ENCODE measurements at places on chromosomes 13 and 19.

- no peak for DNase-seq
These were observed 45.8 kb downstream of the MLLT1 start for GRCh38 chr19:6233827-6234511.

GRCh38 chr19:27635401-27635800, 1577.5 kb downstream of the UQCRFS1 start:
- no peak for DNase-seq

- no peak for DNase-seq
These were observed 3.2 kb upstream of the EDDM13 start for GRCh38 chr19:56269348-56269747.

- no peak for DNase-seq
These were observed 591.4 kb downstream of the FGF9 start for GRCh38 chr13:22262001-22262885.

DNA sequence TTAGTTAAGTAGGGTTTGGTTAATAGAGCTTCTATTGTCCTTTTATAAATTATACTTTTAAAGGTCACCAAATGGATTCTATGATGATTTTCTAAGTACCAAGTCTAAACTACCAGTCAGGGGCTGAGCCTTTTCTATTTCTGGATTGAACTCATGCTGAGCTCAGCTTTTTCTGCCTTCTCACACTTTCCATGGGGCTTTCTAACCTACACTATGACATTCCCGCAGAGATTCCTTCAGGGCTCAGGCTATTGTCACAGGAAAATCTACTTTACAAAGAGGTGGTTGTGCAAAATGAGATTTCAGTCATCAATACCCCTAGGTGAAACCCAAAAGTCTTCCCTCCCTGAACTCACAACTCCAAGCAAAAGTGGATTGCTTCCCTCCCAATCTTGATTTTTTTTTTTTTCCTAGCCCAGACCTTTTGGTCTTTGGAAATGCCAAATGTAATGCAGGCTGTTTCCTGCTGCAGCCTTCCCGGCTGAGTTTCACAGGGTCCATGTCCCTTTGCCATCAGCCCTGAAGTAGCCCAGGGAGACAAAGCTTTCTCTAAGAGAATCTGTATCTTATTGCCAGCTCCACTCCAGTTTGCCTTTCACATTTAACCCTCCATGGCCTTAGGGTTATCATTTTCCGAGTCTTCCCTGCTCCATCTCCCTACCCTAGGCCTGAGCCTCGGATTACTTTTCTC, 13.6 kb downstream of the C13orf42 start:
- DNase-seq: no peak

DNA sequence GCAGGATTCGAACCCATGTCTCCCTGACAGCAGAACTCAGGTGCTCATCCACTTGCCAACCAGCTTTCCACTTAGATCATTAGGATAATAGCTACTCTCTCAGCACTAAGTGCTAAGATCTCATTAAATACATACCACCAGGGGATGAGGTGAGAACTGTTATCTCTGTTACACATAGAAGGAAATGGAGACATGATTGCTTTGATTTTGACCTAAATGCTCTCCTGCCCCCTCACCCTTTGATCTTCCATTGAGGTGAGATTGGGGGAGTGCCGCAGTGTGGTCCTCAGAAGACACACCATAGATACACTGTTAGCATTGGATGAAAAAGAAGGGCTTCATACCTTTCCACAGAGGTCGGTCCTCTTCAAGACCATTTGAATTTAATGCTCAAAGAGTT, 38.9 kb upstream of the NPAS1 start:
- DNase-seq: no peak

GRCh38 chr19:41226874-41227390, 7.9 kb downstream of the AXL start:
- DNase-seq: no peak

- DNase-seq: no peak
These were observed 35.7 kb upstream of the DPRX start for GRCh38 chr19:53596056-53596455.

GRCh38 chr19:1351381-1351851, 32.3 kb upstream of the NDUFS7 start:
- no peak for DNase-seq

GRCh38 chr19:36931684-36932083, 15.6 kb downstream of the ZNF568 start:
- DNase-seq: no peak

- no peak for DNase-seq
These were observed 38.7 kb upstream of the ZNF766 start for GRCh38 chr19:52230685-52231084.

DNA sequence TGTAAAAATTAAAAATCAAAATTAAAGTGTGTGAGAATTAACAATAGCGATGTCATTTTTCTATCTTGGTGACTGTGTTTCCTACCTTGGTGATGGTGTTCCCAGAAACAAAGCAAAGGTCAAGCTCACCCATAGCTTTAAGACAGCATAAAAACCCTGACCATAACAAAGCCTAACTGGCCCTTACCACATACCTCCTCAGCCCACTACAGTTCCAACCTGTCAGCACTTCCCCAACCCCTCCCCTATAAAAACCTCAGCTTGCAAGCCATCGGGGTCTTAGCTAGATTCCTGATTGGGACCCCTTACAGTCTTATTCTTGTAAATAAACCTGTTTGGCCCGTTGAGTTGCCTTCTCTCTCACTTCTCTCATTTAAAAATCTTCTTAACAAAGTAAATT, 484.4 kb upstream of the PCDH20 start:
- DNase-seq: no peak

DNA sequence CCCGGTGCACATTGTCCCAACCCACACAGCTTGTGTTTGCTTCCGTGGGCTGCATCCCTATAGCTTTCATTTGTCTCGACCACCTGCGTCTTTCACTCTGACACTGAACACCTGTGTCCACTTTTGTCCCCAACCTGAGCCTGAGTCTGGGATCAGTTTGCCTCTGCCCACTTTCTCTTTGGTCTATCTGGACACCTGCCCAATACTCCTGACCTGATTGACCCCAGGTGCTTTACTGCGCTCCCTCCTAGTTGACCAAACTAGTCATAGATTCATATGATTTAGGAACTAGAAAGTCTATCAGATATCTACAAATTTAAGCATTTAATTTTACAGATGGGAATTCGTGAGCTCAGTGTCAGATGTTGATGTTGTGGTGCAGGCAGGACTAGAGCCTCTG, 209.9 kb downstream of the DCT start:
- DNase-seq: no peak

GRCh38 chr19:28023064-28023463, 1189.9 kb downstream of the UQCRFS1 start:
- no peak for DNase-seq

GRCh38 chr19:45514376-45515051, 7.2 kb downstream of the VASP start:
- DNase-seq: no peak

DNA sequence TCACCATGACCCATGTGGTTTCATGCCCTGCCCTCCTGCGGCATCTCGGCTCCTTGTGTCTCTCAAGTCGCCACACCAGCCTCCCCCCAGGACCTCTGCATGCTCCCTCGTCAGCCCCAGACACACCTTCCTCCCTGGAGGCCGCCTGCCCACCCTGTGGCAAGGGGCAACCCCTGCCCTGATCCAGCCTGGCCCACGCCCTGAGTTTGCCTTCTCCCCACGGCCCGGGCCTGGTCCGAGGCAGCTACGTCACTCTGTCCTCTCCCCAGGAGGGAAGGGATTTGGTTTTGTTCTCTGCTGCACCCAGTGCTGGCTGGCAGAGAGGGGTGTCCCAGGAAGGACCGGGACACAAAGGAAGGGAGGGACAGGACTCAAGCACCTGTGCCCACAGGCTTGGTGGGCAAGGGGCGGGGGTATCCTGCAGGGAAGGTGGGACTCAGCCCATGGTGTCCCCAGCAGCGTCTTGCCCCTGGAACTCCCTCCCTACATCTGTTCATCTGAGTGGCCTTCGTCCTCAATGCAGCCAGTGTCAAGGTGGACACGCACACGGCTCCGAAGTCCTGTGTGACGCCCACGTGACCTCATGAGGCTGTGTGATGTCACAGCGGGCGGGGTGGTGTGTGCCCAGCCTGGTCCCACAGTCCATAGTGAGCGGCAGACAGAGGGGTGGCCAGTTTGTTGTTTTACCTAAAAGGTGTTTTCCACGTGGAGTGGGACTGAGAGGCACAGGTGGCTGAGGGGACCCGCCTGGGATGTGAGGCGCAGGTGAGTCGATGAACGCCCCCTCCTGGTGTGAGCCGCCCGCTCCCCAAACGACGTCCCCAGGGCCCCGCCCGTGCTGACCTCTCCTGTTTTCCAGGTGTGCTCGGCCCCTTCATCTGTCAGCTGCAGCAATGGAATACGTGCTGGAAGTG, at the start of gene TEX29:
TSS of gene TEX29 (plus strand) at position 645 of the 914 bp plus-strand sequence. CDS start at position 894, 249 bp downstream.
- DNase-seq: no peak

DNA sequence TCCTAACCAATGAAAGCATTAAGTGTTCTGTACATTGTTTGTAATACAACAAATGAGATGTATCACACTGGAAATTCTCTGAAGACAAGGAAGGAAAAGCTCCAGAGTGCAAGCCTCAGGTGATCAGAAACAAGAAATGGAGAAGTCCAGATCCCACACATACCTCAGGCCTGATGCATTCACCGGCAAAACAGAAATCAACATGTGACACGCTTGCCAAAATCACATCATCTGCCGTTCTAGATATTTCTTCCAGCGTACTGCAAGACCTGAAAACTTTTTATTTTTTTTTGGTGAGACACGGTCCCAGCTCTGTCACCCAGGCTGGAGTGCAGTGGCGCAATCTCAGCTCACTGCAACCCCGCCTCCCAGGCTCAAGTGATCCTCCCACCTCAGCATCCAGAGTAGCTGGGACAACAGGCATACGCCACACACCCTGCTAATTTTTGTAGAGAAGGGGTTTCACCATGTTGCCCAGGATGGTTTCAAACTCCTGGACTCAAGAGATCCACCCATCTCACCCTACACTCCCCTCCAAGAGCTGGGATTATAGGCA, 48.6 kb downstream of the FOXO1 start:
- DNase-seq: no peak

DNA sequence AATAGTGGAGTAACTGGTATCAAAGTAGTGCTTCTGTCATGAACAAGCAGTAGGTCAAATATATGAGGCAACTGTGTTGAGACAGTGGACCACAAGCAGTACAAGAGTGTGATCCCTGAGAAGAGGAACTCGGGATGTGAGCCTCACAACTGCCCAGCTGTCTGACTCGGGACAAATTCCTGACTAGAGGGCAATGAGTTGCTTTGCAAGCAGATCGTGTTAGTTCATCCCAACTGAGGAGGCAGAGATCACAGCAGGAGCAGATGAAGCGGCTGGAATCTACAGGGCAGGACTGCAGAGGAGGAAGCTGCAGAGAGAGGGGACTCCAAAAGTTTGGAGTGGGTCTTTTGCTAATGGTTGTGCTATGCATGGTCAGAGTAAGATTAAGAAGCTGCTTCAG, 741.1 kb downstream of the DIAPH3 start:
- no peak for DNase-seq

DNA sequence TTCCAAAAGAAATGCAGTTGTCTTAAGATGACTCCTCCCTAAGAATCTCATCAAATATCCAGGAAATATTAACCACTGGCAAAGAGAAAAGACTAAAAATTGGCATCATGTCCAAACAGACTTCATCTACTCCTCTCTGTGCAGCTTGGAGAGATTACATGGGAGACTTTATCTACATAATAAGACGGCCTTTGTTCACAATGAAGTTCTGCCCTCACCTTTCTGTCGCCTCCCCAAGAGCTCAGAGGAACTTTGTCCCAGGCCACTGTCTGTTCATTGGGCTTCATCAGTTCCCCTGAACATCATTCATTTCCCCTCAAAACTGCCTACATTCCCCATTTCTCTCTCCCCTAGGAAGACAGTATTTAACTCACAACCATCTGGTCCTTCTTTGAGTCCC, 22.4 kb upstream of the MRI1 start:
- no peak for DNase-seq

DNA sequence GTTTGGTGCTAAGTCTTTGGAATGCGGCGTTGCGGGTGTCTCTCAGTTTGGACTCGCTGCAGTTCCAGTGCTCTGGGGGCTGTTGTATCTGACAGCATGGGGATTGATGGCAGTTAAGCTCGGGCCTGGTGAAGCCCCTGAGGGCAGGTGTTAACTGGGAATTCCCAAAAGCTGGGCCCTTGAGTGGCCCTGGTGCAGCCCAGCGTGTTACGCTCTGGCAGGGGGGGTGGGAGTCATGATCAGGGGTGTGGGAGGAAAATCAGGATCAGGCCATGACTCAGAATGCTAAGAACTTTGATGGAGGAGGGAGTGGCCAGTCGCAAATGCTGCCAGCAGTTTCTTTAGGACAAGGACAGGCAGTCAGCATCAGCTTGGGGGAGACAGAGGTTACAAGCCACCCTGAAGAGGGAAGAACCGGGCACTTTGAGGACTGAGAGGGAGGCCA, 19.6 kb downstream of the AP2A1 start:
- DNase-seq: no peak

- no peak for DNase-seq
These were observed 33.9 kb upstream of the MIR17HG start for GRCh38 chr13:91313581-91313980.

- DNase-seq: no peak
These were observed 107.7 kb downstream of the FRY start for GRCh38 chr13:32139251-32139650.

- DNase-seq: no peak
These were observed 292.1 kb downstream of the TDRD3 start for GRCh38 chr13:60689076-60689475.

DNA sequence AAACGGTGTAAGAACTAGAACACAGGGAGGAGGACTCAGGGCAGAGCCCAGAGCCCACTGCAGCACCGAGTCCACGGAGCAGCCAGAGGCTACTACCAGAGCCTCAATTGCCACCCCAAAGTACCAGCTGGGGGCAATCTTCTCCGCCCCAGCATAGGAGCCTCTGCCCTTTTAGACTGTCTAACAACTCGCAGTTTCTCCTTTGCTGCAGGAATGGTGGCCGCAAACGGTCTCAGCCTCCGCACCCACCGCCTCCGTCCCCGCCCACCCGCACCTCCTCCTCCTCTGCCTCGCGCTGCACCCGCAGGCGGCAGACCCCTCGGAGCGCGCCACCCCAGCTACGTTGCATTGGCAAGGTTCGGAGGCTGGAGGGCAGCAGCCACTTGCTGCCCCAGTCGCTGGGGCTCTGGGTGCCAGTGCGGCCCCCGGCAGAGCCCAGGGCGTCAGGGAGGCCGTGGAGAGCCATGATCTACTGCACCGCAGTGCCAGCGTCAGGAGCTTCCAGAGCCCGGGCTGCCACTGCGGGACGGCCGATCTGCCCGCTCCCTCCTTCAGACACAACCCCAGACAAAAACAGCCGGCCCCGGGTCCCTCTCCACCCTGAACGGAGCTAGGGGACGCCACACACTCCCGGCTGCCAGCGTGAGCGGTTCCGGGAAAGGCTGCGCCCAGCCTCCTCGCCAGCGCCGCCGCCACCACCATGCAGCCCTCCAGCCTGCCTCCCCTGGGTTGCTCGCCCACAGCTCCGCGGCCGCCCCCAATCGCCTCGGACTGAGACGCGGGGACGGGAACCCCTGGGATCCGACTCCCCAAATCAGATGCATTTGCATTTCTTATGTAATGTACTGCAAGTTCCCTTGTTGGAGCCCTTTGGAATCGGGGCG, 1.8 kb downstream of the FGF14 start:
- DNase-seq: peak; percentile 18
